ENCODE measurements at places on chromosomes 2 and 18.

DNA sequence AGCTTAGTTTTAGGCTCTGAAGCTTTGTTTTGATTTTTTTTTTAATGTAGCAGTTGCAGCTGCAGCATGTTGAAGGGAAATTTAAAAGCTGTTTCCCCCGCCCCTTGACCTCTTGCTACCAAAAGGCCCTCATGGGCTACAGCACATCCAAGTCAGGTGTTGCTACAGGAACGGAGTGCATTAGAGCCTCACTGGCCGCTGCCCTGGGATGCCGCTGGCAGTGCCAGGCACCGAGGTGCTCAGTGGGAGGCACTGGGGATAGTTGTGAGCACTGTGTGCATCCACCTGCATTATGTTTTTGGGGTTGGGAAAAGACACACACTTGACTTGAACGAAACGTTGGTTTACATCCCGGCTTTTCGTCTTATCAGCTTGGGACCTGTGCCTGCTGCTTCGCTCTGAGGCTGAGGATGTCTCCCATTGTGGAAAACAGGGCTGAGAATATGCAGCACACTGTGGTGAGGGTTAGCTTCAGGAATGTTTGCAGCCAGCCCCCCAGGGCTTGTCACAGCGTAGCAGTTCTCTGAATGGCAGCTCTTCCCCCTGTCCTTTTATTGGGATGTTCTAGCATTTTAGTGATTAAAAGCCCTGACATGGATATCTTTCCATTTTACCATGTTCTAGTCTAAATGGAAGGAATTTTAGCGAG lies 24.1 kb downstream of the DCDC2C start:
- DNase-seq: no peak

DNA sequence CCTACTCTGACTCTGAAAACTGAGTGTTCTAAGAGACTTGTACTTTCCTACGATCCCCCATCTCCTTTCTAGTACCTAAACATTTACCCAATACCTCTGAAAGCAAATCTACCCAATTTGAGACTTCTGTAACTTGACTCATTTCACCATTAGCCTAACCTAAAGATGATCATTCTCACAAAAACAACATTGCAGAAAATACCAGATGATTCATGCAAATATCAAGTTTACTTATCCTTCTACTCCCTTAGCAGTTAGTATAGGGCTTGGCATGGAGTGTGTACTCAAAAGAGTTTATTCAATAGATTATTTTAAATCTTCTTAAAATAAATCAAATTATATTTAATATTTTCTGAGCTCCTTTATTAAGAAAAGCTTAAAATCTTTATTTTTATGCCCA lies 89.6 kb downstream of the NR4A2 start:
- no peak for DNase-seq

DNA sequence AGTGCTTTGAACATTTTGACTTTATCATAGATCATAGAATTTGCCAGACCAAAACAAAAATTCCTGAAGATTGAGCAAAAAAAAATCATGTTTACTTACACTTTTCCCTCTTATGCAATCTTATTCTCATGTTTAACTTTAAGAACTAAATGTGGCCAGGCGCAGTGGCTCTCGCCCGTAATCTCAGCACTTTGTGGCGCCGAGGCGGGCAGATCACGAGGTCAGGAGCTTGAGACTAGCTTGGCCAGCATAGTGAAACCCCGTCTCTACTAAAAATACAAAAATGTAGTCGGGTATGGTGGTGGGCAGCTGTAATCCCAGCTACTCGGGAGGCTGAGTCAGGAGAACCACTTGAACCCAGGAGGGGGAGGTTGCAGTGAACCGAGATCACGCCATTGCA lies 227.9 kb upstream of the KYNU start:
- DNase-seq: no peak

DNA sequence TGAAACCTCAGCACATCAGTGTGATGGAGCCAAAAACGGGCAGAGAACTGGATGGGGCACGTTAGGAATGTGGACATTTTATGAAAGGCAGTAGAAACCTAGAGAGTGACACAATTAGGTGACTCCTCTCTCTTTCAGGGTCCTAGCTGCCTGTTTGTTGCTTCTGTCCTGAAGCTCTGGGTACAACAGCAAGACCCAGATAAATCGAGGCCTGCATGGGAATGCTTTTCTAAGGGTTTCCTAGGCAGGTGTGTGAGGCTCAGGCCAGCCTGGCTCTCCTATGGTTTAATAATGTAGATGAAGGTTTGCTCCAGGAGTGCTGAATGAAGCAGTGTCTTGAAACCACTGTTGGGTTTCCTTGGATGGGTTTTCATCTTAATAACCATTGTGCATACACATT lies 517.1 kb upstream of the RAB6C start:
- no peak for DNase-seq

DNA sequence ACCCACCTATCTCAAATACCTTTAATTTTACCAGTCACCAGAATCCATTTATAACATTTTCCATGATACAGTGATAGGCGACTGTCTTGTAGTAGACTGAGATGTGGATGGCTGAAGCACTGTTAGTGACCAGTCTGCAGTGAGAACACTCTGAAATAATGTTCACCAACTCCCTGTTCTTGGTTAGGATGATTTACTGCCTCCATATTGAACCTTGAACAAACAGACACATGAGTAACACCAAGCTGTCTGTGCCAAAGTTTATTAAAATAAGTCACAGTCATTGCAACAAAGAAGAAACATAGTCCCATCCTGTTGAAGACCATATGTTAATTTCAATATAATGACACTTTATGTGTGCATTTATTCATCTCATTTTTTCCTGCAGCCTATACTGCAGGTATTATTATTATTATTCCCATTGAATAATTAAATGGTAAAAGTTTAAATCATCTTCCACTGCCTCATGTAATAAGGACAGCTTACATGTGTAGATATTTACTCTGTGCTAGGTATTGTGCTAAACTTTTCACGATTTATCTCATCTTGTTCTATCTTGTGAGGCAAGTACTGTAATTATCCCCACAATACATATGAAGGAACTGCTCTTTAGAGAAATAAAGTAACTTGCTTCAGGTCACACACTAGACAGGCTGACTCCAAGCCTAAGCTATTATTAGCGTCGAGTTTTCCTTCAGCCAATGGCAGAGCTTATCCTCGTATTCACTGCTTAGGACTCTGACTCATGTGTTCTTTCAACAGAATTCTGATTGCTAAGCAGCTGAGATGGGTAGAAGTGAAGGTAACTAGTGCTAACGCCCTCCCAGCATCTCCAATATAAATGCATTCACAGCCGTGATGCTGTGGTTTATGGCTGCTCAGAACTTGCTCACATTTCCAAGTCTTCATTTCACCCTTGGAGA lies 62.5 kb downstream of the ONECUT2 start:
- DNase-seq: no peak

DNA sequence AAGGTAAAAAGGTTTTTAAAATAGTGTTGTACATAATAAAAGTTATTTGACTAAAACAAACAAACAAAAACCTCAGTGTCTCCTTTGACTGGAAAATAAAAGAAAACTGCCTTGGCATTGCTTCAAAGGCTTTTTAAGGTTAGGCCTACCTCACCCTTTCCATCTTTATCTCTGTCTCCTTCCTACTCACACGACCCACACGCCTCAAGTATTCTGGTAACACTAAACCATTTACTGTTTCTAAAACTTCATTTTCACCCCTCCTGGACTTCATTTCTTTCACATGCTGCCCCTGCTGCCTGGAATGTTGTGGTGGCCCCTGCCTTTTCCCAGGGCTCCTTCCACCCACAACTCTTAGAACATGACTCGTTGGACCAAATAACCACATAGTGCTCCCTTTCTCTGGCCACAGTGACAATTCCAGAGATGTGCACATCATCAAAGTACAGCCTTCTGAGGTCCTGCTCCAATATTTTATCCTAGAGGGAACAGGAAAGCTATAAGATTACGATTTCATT lies 54.0 kb downstream of the ERBB4 start:
- no peak for DNase-seq

DNA sequence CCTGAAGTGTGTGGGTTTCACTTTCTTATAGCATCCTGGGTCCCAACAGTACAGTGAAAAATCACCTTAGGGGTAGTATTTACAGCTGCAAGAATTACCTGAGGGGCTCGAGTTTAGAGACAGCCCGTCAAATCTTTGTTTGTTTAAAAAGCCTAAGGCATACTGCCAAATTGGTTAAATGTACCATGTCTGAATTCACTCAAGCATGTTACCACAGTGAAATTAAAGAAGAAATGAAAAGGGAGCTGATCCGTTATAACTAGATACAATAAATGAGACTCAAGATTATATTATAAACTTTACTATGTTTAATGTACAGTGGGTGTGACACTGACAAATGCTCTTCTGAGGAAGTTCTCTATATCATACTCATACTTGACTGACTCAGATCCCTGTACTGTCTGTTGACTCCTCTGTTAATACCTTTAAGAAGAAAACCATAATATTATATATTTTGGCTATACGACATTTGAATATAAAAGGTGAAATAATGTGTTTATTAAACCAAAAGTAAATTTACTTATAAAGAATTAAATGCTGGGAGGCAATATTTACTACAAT lies 107.3 kb downstream of the TMEFF2 start:
- DNase-seq: no peak

DNA sequence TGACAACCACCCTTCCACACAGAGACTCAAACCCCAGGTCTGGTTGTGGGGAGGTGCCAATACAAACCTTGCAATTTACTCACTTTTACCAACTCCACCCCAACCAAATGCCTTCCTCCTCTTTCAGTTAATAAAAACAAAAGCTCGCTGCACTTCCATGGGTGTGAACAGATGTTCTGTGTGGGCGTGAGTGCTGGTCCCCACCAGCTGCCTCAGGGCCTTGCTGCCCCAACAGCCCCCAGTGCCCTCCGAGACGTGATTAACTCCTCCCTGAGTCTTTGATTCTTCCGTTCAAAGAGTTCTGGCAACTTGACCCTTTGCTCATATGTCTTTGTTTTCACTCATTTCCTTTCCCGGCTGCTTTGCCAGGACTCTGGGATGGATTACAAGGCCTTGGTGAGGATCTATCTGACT lies 258.9 kb upstream of the CXCR4 start:
- no peak for DNase-seq

DNA sequence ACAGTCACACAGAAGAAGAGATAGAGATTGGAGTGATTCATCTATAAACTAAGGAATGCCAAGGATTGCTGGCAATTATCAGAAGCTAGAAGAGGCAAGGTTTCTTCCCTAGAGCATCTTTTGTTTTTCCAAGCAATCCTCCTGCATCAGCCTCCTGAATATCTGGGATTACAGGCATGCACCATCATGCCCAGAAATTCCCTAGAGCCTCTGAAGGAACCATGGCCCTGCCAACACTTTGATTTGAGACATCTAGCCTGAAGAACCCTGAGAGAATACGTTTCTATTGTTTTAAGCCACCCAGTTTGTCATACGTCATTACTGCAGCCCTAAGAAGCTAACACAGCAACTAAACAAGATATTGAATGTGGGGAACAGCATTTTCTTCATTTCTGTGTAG lies 525.0 kb downstream of the ERBB4 start:
- DNase-seq: no peak

- DNase-seq: no peak
These were observed 111.9 kb downstream of the MRO start for GRCh38 chr18:50707855-50708469.

- DNase-seq: no peak
These were observed 129.8 kb upstream of the SH3BP4 start for GRCh38 chr2:234821946-234822475.

- DNase-seq: no peak
These were observed 355.2 kb downstream of the GALNT13 start for GRCh38 chr2:154226931-154227330.

- DNase-seq: no peak
These were observed 13.4 kb upstream of the HPCAL1 start for GRCh38 chr2:10289352-10289751.

GRCh38 chr2:44927985-44928482 lies 13.5 kb upstream of the SIX3 start:
- no peak for DNase-seq

GRCh38 chr18:28647961-28648360 lies 471.0 kb upstream of the CDH2 start:
- DNase-seq: no peak

DNA sequence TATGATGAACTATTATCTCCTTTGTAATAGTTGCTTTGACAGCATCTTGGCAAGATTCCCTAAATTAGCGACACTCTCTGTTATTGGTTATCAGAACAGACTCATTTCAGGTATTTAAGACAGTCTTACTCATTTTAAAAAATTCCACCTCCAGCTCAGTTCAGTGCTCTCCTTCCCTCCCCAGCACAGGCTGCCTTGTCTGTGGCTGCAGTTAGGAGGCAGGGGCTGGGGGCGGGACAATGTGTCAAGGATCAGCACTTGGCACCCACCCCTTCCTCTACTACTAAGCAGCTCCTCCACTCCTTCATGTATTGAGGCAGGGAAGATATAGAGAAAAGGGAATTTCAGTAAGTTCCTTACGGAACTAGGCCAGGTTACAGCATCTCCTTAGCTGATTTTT lies 85.0 kb downstream of the VSNL1 start:
- no peak for DNase-seq

GRCh38 chr2:233464056-233464455 lies 102.5 kb downstream of the USP40 start:
- DNase-seq: no peak

GRCh38 chr2:101133492-101134100 lies 17.6 kb downstream of the TBC1D8 start:
- DNase-seq: no peak

- no peak for DNase-seq
These were observed 660.5 kb downstream of the LRRTM4 start for GRCh38 chr2:76861708-76862107.

DNA sequence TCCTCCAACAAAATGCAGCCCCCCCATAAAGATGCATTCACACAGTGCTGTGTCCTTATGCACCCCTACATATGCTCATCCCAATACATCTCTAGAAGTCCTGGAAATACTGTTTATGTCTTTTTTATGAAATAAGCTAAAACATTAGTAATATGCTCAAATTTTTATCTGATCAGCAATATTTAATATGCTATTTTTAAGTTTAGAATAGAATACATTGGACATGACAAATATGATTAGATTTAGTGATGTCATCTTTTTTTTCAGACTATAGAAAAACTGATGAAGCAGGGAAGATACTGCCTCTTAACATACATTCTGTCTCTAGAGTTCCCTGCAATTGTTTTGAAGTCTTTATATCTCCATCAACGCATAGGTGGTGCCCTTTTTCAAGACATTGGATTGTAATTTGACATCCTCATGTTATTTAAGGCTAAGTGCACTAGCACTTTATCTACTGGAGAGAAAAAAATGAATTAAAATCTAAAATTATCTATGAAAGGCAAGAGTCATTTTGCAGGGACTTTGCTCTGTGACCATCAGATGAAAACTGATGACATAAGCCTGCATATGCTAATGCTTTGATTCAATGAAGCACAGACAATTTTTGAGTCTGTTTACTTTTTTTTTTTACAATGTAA lies 395.3 kb downstream of the LPIN1 start:
- DNase-seq: no peak

- DNase-seq: no peak
These were observed 364.7 kb downstream of the MBD2 start for GRCh38 chr18:53859764-53860163.

DNA sequence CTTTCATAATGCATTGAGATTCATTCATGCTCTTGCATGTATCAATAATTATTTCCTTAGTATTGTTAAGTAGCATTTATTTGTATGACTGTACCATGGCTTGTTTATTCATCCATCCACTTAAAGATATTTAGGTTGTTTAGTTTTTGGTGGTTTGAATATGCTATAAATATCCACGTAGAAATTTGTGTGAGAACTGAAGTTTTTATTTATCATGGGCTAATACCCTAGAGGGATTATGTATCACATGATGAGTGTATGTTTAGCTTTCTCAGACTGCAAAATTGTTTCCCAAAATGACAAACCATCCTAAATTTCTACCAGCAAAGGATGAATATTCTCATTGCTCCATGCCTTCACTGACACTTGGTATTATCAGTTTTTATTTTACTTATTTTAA lies 55.2 kb downstream of the CSRNP3 start:
- no peak for DNase-seq

GRCh38 chr2:12110074-12110473 lies 363.6 kb downstream of the LPIN1 start:
- DNase-seq: no peak
